A172 (cell line): ENCODE measurements at places on chromosomes 2 and 18. TPM values are rescaled to one million over a fixed set of nuclear protein-coding genes. Genes with fewer than 3 reads are reported as not detected.

DNA sequence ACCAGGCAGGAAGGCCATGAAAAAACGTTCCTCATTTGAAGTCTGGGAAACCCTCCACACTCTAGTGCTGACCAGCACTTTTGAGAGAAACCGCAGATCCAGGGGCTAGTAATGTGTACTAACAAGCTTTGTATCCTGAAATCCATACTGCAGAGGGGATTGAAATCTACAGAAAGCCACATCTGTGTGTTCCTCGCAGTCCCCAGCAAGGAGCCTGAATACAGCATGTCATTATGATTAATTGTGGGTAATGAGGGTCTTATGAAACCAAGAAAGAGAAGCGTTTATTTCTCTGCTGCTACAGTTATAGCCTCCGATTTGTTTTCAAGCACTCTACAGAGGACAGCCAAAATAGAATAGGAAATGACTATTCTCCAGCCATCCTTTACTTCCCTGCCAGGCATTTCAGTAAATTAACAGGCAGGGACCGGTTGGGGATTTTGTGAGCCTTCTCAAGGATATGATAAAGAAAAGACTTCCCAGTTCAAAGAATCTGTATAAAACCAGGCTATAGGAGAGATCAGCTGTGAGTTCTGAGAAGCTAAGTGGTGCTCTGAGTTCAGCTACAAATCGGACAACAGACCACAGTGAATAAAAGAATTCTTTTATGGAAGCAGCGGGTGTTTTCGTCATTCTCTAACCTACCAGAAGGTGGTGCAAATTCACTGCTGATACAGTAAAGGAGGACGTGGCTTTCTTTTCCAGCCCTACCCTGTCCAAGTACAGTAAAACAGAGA lies 133.4 kb downstream of the INSIG2 start:
- peak; percentile 76 for DNase-seq

TPRKB gene
- 105 and 129 TPM in 2 replicates for total RNA-seq

DNA sequence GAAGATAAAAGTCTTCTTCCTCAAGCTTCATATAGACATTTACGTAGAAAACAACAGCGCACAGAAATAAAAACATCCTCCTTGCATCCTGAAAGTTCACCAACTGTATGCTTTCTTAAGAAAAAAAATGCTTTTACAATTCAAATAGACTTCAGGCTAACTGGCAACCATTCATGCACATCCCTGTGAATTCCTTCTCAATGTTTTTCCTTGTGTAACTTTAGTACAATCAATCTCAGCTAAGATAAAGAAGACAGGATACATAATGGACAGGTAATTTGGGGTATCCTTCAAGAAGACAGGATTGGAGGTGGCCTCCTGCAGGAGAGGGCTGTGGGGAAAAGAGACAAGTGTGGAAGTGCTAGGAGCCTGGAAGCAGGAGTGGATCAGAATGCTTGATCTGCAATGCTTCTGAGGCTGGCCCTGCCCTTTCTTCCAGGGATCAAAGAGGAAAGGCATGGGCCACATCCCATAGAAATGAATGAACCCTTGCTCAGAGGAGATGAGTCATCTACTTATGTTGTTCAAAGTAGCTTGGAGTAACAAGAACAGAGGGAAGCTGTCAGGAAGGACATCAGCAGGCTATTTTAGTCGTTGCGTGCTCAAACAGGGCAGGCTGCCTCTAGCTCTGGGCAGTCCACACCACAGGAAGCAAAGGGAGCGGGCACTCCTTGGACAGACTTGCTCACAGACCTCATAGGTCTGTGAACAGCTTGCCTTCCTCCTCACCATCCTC lies 126.6 kb downstream of the TMEM131 start:
- DNase-seq, result peak; percentile 96

GRCh38 chr2:190110131-190110530 lies 47.6 kb upstream of the MSTN start:
- peak; percentile 12 for DNase-seq

DNA sequence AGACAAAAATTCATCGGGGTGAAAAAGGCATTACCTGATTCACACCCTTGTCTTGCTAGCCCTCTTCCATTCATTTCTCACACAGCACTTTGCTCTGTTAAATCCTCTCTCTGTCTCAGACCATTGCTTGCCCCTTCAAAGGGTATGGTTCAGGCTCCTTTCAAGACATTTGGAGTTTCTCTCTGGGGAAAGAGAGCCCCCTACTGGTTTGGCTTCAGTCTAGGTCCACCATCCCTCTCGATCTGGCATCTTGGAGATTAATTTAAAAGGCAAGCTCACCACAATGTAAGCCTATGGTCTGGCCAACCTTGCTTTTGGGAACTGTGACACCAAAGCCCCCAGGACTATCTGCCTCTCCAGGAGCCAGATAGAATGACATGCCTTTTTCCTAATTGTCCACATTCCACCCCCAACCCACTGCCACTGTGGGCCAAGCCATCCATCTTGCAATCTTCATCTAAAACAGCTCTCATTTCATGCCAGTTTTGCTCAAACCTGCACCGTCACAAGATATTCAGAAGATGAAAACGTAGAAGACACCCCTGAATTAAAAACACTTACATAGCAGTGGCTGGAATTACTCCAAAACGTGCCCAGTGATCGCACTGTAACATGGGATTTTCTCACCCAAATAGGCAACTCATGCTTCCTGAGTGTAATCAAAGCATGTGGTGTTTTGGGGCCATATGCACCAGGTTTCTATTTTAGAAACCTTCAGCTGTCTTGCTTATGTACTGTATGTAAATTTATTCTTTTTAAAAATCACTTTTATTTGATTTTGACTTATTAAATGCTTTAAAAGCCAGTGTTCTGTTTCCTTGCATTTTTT lies 93.9 kb downstream of the FARSB start:
- DNase-seq, result peak; percentile 57

GRCh38 chr2:2938481-2938880 lies 439.1 kb downstream of the EIPR1 start:
- no peak for DNase-seq

GRCh38 chr2:74261204-74261864 lies 62.9 kb downstream of the MTHFD2 start:
- DNase-seq, result peak; percentile 33

GRCh38 chr2:147826278-147827087 lies 18.3 kb upstream of the ACVR2A start:
- DNase-seq, result no peak

YES1 gene
- total RNA-seq, result 148 and 171 TPM in 2 replicates

FEV gene
- total RNA-seq, result not detected in 2 replicates

- DNase-seq, result no peak
Observed at GRCh38 chr2:3127710-3128109, 249.9 kb downstream of the EIPR1 start.

- no peak for DNase-seq
Observed at GRCh38 chr18:46891742-46892214, 25.5 kb downstream of the PIAS2 start.

NEURL3 gene
- total RNA-seq, result 0.45 and 0.93 TPM in 2 replicates
